ENCODE measurements at places on chromosomes 7 and 10. TPM values are rescaled to one million over a fixed set of nuclear protein-coding genes. Genes with fewer than 3 reads are reported as not detected.

DNA sequence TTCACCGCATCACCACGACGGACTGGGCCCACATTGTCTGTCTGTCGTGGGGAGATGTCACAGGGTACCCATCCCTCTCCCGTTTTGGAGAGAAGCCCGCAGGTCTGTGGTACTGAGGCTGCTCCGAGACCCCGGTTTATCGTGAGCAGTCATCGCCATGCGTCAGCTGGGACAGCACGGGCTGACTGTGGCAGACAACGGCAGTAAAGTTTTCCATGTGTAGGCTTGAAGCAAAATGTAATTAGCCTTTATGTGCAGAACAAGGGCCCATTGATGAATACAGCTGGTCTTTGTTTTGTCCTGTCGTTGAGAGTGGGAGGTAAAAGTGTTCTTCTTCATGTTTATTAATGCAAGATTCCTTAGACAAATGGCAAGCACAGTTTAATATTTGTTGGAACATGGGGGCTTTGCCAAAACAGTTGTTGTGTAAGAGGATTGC lies 167.4 kb upstream of the SH2B2 start:
- no peak overlapping the region for H3K4me3 ChIP-seq
- H3K36me3 ChIP-seq: no peaks in the 10 kb centered on the region
- no peak for DNase-seq

GRCh38 chr10:22324413-22324812 lies 3.5 kb downstream of the BMI1 start:
- H3K27me3 ChIP-seq: no peaks in the 10 kb centered on the region
- peaks cover 26% of the 10 kb centered on the region for H3K4me1 ChIP-seq
- DNase-seq: no peak
- peaks cover 3% of the 10 kb centered on the region for H3K36me3 ChIP-seq

GRCh38 chr10:125162120-125162931 lies 2.0 kb upstream of the CTBP2 start:
- H3K27ac ChIP-seq: no peak overlapping the region
- no peaks in the 10 kb centered on the region for H3K36me3 ChIP-seq
- no peaks in the 10 kb centered on the region for H3K4me1 ChIP-seq
- peaks cover 4% of the 10 kb centered on the region for H3K27me3 ChIP-seq
- DNase-seq: no peak
- H3K4me3 ChIP-seq: no peak overlapping the region

DNA sequence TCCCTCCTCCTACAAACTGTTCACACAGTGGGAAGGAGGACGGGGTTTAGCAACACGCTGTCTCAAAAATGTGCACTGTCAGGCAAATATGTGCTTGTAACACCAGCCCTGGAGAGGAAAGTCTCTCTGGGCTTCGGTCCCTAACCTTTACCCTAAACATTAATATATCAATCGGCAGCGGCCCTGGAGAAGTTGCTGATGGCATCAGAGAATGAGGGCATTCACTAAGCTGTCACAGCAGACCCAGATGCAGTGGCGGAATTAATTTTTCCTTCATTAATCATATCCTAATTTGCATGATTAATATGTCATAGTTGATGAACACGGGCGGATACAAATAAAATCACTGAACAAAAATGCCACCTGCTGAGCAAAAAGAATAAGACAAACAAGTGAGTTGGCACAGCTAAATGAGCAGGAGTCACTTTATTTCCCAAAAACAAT lies 45.2 kb upstream of the INSIG1 start:
- H3K27me3 ChIP-seq: no peaks in the 10 kb centered on the region
- DNase-seq: no peak
- H3K27ac ChIP-seq: no peak overlapping the region
- H3K4me1 ChIP-seq: no peaks in the 10 kb centered on the region

GRCh38 chr7:131103997-131104396 lies 223.7 kb upstream of the MKLN1 start:
- DNase-seq: no peak
- H3K4me1 ChIP-seq: peaks cover 65% of the 10 kb centered on the region
- H3K27me3 ChIP-seq: no peaks in the 10 kb centered on the region
- H3K27ac ChIP-seq: peak overlapping the region; percentile 98

PAOX gene
- 8.1 TPM for total RNA-seq

ZNHIT1 gene
- 32.1 TPM for total RNA-seq
